Pons (tissue), 1 donor: ENCODE measurements at places on chromosomes 6 and 20.

GRCh38 chr6:135647521-135647920 is 150.0 kb upstream of the AHI1 start:
- no peak for DNase-seq

- DNase-seq = no peak
These were observed 167.0 kb downstream of the SOBP start for GRCh38 chr6:107656883-107657282.

DNA sequence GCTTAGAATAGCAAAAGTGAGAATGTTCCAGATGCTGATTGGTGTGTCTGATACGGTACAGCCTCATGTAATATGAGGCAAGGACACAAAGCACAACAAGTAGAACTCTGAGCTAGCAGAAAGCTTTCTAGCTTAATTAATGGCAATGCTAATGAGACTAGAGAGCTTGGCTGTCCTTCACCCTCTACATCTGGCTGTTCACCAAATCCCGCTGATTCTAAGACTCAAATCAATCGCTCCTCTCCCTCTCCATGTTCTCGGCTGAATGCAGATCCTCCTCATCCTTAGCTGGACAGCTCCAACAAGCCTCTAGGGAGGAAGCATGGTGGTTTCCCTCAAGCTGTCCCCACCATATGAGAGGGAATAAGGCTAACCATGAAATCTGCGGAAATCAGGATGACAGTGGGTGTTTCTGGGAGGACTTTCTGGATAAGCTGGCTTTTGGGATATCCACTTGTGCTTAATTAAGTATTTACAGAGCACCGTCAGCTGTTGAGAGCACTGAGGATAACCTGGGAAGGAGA is 128.9 kb downstream of the FOXC1 start:
- peak; percentile 12 for DNase-seq

- no peak for DNase-seq
These were observed 173.0 kb upstream of the JAG1 start for GRCh38 chr20:10846766-10847165.

- DNase-seq = peak; percentile 51
These were observed 4.0 kb downstream of the VARS1 start for GRCh38 chr6:31791324-31792089.

DNA sequence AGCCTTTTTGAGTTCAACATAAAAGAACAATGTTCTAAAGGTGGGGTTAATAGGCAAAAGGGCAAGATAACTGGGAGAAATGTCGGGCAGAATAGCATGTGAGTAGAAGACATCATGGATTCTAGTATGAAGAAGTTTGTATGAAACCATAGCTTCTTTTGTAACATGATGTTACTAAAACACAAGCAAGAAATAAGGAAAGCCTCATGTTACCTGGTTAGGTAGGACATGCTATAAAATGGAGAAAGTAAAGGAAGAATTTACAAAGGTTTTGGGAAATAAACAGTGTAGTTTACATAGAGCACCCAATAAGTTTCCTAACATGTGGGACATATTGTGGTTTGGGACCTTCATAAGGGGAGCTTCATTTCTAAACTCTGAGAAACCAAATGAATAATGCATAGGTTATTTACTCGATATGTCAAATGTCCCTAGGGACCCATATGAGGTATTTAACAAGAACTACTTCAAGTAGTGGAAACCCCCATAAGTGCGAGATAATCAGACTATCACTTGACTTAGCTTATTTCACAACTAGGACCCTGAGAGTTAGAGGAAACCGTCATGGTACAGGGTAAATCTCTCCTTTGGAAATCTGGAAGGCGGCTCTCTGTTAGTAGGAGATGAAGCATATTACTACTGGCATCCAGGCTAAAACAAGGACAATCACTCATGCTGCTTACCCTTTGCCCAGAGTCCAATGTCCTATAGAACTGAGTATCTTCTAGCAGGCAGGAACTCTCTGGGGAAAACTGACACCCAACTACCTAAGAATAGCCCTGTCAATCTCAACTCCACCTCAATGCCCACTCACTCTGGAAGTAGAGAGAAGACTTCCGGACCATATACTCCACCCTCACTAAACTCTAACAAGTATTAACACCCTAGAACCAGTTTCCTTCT is 57.5 kb downstream of the ILRUN start:
- DNase-seq = no peak
